HEK293T (cell line): ENCODE measurements at places on chromosomes 12 and 14.

DNA sequence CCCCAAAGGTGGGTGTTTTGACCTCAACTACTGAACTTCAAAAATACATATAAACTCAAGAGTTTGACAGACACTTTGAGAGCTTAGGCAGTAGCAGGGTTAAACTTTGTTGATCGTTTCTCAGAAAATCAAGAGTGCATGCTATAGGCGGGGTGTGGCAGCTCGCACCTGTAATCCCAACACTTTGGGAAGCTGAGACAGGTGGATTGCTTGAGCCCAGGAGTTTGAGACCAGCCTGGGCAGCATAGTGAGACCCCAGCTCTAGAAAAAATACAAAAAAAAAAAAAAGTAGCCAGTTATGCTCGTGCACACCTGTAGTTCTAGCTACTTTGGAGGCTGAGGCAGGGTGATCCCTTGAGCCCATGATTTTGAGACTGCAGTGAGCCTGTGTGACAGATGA is 12.3 kb downstream of the NANOG start:
- no peak for DNase-seq

GRCh38 chr12:59100585-59100984 is 180.3 kb upstream of the LRIG3 start:
- DNase-seq, result no peak

- DNase-seq, result no peak
These were observed 887.0 kb downstream of the TMTC2 start for GRCh38 chr12:83573671-83574070.

DNA sequence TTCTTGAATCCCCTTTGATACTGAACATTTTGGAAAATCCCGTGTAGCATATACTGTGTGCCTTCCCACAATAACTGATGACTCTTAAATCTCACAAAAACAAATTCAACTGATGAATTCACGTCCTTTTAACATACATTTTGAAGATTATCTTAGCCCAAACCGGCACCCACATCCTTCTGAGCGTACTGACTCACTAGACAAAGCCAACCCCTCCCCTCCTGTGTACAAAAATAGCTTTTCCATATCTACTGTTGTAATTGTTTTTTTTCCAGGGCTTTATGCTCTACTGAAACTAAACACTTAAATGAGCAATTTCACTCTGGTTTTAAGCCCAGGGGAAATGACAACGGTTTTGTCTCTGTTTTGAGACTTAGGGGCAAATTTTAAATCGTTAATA is 109.4 kb upstream of the ATF7IP start:
- no peak for DNase-seq

GRCh38 chr14:103003351-103003615 is 54.1 kb downstream of the CDC42BPB start:
- no peak for DNase-seq

GRCh38 chr12:74317078-74317601 is 220.5 kb upstream of the ATXN7L3B start:
- DNase-seq, result peak; percentile 35

- no peak for DNase-seq
These were observed 36.1 kb upstream of the PIWIL1 start for GRCh38 chr12:130301559-130301958.

GRCh38 chr12:116248433-116248832 is 29.1 kb downstream of the MED13L start:
- no peak for DNase-seq

DNA sequence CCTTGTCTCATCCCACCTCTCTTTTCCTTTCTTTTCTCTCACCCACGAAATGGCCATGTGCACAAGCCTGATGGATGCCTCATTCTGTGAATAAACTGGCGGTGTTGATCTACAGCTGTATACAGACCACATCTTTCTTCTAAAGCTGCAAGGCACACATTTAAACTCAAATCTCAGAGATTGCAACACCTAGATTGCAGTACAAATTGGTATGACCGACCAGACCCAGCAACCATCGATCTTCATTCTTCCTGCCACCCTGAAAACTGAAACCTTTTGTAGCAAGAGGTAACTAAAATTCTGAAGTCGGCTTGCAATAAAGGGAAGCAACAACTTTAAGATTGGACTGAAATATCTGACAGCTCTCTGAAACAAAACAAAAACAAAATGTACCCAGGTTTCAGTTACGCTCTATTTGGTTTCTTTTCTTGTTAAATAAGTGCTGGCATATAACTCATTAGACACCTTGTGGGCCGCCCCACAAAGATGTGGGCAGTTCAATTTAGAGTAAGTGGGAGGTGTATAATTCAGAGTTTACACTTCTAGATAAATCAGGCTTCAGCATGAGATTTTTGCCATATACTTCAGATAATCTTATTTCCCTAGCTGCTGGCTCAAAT is 390.0 kb upstream of the NOVA1 start:
- DNase-seq, result no peak

- DNase-seq, result no peak
These were observed 230.4 kb downstream of the SPTSSA start for GRCh38 chr14:34231626-34232025.

- DNase-seq, result no peak
These were observed 3.5 kb upstream of the GYS2 start for GRCh38 chr12:21608196-21608595.

DNA sequence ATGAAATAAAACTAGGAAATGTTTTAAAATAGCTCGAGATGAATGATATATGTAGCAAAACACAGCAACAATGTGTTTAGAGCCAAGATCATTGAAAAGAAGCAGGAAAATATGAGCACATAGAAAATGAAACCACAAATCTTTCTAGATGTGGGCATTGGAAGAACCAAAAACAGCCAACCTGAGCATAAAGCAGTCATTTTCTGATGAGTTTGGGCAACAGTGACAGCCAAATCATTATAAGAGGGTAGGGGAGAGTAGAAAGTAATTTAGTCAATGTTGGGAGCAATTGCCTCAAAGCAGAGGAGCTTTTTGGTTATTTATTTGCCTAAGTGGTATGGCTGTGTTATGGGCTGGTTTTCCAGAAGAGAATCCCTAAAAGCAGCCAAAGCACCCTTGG is 8.8 kb upstream of the BICDL1 start:
- no peak for DNase-seq

GRCh38 chr12:58420503-58420902 is 479.1 kb downstream of the ATP23 start:
- no peak for DNase-seq

DNA sequence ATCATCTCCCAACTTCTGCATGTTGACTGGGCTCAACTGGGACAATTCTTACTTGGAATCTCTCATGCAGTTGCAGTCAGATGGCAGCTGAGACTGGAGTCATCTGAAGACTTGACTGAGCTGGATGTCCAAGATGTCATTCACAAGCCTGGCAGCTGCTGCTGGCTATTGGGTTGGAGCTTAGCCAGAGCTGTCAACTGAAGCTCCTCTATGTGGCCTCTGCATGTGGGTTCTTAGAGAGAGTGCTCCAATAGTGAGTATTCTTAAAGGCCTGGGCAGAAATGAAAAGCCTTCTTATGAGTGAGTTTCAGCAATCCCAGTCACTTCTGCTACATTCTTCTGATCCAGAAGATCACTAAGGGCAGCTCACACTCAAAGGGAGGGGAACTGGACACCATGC is 440.9 kb downstream of the LRIG3 start:
- DNase-seq, result no peak

DNA sequence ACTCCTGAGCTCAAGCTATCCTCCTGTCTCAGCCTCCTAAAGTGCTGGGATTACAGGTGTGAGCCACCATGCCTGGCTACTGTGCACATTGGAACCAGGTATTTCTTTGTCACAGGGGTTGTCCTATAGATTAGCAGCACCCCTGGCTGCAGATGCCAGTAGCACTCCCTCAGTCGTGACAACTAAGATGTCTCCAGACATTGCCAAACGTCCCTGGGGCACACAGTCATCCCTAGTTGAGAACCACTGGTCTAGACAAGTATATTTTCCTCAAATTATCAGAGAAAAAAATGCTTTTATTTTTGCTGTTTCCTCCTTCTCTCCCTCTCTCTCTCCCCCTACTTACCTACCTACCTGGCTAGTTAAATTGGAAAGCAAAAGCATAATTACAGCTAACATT is 17.9 kb upstream of the P2RX7 start:
- no peak for DNase-seq

DNA sequence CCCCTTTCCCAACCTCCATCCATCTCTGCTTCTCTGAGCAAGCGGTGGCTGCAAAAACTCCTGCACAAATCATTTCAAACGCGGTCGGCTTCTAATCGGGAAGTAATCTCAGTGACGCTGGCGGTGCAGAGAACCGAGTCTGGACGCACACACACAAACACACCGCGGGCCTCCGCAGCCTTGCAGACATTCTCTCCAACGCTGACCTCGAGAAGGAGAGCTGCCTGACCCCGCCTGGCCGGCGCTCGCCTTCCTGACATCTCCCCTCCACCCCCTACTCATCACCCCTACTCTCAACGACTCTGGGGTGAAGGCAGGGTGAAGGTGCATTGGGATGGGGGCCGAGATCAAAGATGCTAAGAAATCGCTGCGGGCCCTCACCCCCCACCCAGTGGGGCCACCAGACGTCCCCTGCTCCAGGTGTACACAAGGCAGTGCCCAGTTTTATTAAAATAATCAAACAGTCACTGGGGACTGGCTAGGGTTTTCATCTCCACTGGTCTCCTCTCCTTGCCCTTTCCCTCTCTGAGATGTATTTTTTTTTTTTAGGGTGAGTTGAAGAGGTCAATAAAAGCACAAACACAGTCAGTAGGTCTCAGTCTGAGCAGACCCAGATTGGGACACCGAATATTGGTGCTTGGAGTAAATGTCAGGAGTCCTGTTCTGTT is 506 bp upstream of the TBX5 start:
- no peak for DNase-seq

GRCh38 chr14:75306927-75307699 is 28.5 kb downstream of the FOS start:
- peak; percentile 33 for DNase-seq

DNA sequence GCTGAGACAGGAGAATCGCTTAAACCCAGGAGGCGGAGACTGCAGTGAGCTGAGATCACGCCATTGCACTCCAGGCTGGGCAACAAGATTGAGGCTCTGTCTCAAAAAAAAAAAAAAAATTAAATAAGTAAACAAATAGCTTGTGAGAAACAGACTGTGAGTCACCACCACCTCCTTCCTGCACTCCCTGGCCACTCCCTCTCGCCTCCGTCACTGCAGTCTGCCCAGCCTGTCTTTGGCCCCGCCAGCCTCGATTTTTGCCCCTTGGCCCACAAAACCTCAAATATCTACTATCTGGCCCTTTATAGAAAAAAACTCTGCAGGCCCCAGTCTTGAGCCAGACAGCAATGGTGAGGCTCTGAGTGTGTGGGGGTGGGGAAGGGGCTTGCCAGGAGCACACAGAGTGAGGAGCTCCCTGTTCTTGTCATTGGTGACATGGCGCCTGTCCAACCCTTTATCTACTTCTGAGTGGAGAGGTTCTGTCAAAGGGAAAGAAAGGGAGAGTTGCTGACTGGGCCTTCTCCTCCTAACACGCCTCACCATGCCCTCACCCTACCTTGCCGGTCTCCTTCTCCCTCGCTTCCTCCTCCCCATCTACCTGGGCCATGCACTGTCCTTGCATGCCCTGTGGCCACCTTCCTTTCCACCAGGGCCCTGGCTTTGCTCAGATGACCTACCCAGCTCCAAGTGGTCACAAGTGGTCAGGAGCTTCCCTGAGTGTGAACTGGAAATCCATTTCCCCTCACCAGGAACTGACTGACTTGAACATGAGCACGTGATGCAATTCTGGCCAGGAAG is 22.1 kb downstream of the LGMN start:
- no peak for DNase-seq

DNA sequence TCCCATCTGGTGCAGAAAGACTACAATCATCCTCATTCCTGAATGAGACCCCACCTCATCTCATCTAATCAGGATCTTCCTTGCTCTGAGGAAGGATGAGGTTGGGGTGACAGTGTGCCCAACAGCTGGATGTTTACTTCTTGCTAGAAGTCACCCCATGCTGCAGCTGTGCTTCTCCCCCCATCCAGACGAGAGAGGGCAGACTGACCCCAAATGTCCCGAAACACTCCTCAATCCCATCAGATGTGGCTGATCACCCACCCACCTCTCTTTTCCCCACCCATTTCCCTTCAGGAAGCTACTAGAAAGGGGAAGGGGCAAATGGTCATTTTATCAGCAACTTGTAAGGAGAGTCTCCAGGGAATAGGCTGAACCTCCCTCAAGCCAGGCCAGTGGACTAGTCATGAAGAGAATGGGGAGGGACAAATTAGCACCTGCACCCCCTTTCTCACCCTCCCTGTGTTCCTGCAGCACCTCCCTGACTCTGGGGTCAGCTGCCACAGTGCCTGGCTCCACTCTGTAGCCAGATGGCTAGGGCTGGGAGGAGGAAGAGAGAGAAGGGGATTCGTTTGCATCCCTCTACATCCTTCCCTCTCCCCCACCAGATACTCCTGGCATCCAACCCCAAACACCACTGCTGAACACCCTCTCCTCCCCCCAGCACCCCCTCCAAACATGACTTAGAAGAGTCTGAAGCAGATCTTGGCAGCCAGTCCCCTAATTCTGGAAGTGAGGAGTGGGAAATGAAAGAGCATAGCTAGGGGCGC is 2.8 kb upstream of the BAZ2A start:
- no peak for DNase-seq

DNA sequence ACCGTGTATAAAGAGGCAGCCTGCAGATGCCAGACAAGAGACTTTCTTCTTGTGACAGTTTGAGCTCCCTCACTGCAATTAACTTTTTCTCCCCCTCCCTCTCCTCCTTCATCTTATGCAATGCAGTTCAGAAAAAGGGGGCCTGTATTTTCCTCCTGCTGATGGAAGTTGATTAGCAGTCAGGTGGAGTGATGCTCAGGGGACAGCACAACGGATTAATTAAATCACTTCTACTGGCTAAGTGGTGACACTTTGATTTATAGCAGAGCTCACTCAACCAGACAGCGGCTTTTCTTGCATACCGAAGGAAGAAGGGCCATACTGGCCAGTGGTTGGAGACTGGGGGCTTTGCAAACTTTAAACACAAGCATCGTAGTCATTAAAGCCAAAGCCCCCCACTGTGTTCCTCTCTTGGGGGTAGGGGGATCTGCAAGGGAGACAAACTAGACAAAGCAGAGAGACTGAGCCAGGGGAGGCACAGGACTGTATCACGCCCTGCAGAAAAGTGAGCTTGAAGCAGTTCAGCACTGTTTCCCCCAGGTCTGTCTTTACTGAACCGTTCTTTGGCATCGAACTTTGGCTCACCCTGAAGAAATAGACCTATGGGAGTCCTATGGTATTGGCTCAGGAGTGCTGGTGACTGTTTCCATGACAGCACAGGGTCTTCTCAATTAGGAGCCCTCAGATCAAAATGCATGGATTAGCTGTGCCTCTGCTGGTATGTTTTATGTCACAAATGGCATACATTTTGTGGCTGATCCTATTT is 47.7 kb downstream of the SPRING1 start:
- no peak for DNase-seq

DNA sequence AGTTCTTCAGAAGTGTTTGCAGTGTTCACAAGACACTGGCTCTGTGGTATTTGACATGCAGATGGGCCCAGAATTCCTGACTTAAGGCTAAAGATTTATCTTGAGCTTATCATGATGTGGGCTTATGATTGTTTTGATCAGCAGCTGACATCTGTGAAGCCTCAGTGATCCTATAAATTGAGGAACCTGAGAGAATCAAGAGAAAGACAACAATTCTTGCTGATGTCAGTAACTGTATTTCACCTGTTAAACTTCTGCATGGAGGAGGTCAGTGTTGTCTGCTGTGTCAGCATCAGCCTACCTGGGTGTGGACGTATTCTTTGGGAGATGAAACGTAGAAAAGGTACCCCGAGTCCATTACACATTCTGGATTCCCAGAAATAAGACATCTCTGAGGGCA is 33.3 kb downstream of the TRAF3 start:
- no peak for DNase-seq
